ENCODE measurements at places on chromosomes 2 and 18. TPM values are rescaled to one million over a fixed set of nuclear protein-coding genes. Genes with fewer than 3 reads are reported as not detected.

GRCh38 chr2:137951586-137951985, 12.7 kb upstream of the HNMT start:
- no peak for DNase-seq

- DNase-seq: no peak
Measured at GRCh38 chr2:169891593-169892298, 64.5 kb downstream of the UBR3 start.

DNA sequence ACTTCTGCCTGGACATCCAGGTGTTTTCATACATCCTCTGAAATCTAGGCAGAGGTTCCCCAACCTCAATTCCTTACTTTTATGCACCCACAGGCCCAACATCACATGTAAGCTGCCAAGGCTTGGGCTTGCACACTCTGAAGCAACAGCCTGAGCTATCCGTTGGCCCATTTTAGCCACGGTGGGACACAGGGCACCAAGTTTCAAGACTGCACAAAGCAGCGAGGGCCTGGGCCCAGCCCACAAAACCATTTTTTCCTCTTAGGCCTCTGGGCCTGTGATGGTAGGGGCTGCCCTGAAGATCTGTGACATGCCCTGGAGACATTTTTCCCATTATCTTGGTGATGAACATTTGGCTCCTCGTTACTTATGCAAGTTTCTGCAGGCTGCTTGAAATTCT, 5.9 kb downstream of the C2orf69 start:
- DNase-seq: no peak

DNA sequence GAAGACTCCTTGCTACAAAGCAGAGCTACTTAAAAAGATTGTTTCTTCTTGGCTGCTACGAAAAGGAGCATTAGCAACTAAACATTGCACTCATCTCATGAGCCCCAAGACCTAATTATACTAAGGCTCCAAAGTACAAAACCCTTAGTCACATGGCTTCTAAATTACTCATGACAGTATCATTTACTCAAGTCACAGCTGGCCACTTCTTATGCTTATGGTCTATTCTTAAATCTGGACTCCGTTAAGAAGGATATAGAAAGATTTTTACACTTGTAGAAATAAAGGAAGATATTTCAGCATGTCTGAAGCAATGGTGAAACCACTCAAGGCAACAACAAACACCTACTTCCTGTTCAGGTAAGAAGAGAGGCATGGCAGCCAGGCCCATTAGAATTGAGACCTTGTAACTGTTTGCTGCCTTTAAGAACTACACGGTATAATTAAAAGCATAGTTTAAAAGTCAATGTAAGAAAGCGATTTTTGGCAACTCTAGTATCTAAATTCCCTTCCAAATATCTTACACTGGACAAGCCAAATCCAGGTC, 12.7 kb downstream of the ANKRD44 start:
- no peak for DNase-seq

DNA sequence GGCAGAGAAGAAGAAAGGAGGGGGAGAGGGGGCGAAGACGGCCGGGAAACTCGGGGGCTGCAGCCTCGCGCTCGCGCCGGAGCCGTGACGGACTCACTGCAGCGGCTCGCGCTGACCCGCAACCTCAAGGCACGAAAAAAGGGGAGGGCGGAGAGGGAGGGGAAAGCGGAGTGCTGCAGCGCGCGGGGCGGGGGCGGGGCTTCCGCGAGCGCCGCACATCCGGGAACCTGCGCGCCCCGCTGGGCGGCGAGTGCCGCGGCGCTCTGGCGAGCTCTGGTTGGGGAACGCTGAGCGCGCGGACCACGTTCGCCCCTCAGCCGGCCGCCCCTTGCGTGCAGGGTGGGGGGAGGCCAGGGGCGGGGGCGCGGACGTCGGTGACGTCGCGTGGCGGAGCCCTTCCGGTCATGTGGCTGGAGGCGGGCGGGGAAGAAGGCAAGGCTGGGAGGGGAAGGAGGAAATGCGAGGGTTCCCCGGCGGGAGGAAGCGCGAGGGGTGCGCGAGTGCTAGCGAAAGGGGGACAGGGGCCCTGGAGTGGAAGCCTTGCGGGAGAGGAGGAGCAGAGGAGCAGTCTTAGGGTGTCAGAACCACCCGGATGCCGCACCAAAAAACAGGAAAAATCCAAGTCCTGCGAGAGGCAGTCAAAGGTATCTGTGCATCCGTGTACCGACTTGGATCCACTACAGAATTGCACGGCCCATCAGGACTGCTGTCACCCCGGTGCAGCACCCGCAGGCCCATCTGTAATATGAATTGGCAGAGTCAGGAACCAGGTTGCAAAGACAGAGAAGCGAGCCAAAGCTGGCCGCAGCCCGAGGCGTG, at the start of gene PPP3R1:
PPP3R1 (minus strand) TSS at position 133 of the 819 bp plus-strand sequence. CDS start 405 bp downstream, outside the sequence.
- DNase-seq: peak; percentile 98

DNA sequence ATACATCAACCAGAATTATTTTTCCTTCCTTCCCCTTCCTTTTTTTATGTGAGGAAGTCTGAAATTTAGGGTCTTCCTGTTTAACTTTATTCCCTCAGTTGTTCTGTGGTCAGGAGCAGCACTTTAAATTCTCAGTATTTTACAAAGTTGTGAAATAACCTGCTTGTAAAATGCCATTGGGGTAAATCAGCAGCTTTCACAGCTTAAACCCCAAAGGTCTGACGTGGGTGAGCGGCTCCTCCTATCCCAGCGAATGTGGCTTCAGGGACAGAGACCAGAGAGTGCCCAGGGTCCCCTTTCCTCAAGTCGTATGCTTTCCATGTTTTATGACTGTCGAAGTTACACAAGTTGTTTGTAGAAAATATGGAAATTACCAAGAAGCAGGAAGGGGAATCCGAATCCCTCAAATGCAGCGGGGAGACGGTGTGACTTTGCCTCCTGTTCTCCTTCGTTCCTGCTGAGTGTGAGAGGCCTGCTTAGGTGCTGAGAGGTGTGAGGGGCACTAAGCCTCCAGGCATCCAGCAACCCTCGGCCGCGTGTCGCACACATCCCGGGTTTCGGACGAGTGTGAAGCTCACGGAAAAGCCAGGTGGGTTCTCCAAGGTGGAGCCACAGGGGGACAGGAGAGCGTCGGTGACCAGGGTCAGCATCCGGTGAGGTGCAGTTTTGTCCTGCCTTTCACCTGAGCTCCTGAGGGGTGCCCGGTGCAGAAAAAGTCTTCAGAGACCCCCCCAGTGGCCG, 10.8 kb upstream of the KCNG2 start:
- no peak for DNase-seq

- DNase-seq: no peak
Measured at GRCh38 chr2:198900141-198900540, 557.6 kb downstream of the SATB2 start.

- DNase-seq: no peak
Measured at GRCh38 chr2:120751553-120751952, 15.9 kb downstream of the GLI2 start.

DNA sequence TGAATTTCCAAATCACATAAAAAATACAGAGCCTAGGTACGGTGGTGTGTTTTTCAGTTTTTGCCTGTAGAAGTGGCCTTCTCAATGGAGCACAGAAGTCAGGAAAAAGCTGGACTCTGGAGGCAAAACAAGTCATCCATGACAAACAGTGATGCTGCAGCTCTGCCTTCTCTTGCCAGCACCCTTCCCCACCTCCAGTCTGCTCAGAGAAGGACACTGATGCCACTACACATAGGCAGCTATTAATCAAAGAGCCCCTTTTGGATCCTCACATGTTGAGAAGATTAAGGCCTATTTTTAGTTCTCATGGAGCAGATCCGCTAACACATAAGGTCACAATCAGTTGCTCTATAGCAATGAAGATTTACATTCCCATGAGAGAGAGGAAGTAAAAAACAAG, 181.6 kb upstream of the GALNT5 start:
- no peak for DNase-seq

DNA sequence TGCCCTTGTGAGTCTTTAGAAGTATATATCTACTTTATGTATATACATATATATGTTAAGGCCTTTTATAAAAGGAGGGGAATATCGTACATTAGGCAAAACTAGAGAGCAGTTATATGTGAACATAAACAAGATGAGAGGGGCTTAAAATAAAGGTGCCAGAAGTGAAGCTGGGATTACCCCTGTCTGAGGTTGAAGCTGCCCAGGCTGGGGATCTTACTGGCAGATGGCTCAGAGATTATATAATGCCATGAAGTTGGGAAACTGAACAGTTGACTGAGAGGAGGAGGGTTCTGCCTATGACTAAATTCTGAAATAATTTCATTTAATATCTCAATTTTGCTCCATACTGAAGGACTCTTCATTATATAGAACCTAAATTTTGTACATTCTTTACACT, 6.0 kb downstream of the PNO1 start:
- DNase-seq: no peak

GRCh38 chr2:182724656-182725055, 8.6 kb downstream of the DNAJC10 start:
- DNase-seq: no peak

DNA sequence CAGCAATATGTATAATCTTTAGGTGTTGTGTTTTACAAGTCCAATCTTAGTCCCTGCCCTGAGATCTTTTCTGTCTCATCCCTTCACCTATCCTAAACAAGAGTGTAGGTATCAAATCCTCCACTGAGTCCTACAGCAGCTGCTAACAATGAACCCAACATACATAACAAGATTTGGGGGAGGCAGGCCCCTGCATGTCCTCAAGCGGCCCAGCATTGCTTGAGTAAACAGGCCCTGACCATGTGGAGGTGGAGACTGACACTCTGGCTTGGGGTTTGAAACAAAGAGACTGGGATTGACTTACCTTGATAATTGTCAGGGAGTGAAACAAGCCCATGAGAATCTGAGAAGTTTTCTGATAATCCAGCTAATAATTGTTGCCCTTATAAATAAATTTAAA, 213.4 kb downstream of the STK39 start:
- DNase-seq: no peak

DNA sequence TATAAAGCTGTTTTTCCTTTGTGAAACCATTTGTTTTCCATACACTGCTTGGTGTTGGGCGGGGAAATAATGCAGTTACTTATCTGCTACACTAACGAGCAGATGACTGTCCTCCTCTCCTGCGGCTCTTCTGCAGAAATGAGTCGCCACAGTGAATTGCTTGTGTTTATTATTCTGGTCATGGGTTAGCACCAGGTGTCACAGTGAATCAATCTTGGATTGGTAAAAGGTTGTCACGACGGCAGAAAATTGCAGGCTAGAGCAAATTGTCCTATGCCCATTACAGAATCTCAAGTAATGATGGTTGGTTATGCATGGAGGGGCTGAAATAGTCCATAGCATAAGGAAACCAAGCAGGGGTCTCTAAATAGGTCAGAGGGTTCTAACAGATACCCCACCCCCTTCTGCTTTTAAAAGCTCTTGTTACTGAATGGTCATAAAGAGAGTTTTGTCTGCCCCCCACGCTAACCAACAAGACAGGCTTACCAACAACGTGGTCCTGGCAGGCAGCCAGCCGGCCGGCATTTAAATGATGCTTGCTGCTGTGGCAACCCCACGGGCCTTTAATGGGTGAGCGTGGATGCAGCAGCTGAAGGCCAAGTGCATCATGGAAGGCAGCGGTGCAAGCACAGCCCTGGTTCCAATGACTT, 29.5 kb downstream of the RAB31 start:
- peak; percentile 80 for DNase-seq

DNA sequence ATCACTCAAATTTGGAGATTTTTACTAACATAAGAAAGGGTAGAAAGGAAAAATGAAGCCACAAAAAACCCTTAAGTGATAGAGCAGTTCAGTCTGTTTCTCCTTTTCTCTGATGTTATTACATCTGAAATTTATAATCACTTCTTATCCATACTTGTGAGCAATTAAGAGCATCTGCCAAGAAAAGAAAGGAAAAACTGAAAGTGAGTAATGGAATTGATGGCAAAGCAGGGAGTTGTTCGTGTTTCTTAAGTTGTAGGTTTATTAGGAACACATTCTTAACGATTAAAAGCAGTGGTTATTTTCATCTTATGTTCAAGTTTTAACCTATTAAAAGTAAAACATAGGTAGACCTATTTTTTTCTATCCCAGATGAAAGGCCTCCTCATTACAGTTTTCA, 277.7 kb downstream of the RND3 start:
- DNase-seq: no peak

GRCh38 chr18:48165111-48165866, 234.8 kb upstream of the SMAD2 start:
- no peak for DNase-seq

DNA sequence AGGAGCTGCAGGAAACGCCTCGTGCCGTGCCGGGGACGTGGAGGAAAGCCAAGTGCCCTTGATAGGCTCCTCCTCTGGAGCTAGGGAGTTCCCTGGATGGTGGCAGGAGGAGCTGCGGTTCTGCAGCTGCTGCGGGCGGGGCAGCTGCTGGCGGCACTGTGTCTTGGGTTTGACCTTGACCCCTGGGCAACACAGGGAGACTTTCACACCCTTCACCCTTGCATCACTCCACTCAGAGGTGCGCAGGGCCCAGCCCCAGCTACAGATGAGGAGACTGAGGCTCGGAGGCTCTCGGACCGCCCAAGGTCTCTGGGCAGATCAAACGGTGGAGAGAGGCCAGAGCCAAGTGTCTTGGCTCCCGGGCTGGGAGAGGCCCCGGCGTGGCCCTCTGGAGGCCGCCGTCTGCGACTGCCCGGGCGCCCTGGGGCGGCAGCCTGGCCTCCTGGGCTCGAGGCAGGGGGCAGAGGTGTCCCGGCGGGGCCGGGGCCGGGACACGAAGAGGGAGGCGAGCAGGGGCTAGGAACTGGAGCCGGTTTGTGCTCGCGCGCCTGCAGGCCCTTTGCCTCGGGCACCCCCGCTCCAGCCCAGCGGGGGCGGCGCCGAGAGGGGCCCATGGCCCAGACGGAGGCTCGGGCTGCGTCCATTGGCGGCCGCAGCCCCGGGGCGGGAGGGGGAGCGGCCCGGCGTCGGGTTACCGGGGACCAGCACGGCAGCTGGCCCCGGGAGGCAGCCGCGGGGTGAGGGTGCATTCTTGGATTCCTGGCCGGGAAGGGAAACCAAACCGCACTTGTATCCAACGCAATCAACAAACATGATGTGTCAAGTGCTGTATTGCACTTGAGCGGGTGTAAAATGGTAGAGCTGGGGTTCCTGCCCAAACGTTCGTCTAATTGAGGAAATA, 129.6 kb upstream of the SLC1A4 start:
- DNase-seq: peak; percentile 95

DNA sequence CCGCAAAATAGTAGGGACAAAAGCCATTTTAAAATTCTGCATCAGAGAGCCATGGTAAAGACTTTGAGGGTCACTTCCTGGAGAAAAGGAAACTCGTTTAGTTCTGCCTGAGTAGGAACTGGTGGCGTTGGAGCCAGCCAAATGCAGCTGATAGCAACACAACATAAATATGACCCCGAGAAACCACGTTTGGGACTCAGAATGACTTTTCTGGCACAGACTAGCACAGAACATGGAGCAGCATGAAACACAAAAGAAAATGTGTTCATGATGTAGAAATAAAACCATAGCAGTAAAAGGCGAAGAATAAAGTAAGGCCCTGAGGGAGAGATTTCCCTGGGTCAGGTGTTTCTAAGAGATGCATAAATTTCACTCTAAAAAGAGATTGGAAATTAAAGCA, 149.2 kb upstream of the KLHL29 start:
- no peak for DNase-seq

The SNTG2 gene
- 3.8 TPM for total RNA-seq

The CD8B2 gene
- total RNA-seq: 0.13 TPM

The ALK gene
- total RNA-seq: 1.6 TPM

The CARF gene
- total RNA-seq: 11.4 TPM

The SULT1C4 gene
- 1.7 TPM for total RNA-seq

The CDK15 gene
- 0.83 TPM for total RNA-seq

The SERPINB10 gene
- total RNA-seq: not detected

The GBX2 gene
- not detected for total RNA-seq

The IMP4 gene
- 94.7 TPM for total RNA-seq

The EN1 gene
- 0.11 TPM for total RNA-seq

All from esophagus muscularis mucosa (tissue), 4 donors.